ENCODE measurements at places on chromosomes 1 and 21.

GRCh38 chr1:90074137-90074536, 79.2 kb downstream of the ZNF326 start:
- DNase-seq, result no peak

- no peak for DNase-seq
These were observed 92.9 kb downstream of the TRIM11 start for GRCh38 chr1:228313536-228314277.

GRCh38 chr1:2777424-2778219, 23.9 kb downstream of the TTC34 start:
- no peak for DNase-seq

GRCh38 chr1:223088713-223089240, 54.3 kb downstream of the TLR5 start:
- no peak for DNase-seq

GRCh38 chr1:22751124-22751531, 40.5 kb downstream of the EPHB2 start:
- DNase-seq, result peak; percentile 26
